Glomerular endothelial cell (primary cell): ENCODE measurements at places on chromosomes 6 and 20. TPM values are rescaled to one million over a fixed set of nuclear protein-coding genes. Genes with fewer than 3 reads are reported as not detected.
A peak's percentile ranks its signal among the peaks of the same experiment; 100 is the strongest.

DNA sequence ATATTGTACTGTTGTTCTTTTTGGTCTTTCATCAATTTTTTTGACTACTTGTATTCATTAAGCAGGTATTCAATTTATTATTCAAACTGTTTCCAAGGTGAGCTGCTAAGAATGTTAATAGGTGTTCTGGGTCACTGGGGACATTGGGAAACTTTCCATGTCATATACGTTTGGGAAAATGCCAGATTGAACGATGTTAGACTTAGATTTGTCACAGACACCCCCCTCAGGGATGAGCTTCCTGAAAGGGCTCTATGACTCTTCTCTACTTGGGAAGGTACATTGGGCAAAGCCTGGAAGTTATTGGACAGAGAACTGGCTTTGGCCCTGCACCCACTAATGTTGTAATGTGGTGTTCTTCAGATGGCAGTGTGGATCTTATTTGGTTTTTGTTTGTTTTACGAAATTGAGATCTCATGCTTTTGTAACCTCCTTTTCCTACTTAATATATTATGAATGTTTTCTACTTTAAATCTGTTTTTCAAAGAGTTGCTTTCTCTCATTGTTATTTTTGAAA is 42.1 kb downstream of the PLCB4 start:
- no peak for DNase-seq

DNA sequence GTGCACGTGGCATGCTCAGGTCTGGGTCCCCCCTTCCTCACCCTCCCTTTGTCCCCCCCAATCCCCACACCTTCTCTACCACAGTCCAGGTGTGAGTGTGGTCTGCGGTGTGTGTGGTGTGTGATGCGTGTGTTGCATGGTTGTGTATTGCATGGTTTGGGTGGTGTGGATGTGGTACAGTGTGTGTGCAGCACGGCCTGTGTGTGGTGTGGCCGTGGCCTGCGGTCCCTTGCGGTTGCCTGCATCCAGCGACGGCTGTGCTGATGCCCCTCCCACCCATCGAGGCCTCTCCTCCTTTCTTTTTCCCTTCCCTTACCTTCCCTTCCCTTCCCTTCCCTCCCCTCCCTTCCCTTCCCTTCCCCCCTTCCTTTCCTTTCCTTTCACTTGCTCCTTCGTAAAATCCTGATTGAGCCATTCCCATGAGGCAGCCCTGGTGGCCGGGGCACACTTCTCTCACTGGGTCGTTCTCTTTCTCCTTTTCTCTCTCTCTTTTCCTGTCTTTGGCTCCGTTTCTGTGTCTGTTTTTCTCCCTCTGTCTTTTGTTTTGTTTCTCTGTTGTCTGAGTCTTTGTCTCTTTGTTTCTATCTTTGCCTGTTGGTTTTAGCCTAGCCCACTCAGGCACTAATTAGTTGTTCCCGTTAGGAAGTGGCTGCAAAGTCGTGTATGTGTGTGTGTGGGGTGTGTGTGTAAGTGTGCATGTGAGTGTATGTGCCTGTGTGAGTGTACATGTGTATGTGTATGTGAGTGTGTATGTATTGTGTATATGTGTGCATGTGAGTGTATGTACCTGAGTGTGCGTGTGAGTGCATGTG is 65.7 kb downstream of the SRC start:
- DNase-seq = no peak

DNA sequence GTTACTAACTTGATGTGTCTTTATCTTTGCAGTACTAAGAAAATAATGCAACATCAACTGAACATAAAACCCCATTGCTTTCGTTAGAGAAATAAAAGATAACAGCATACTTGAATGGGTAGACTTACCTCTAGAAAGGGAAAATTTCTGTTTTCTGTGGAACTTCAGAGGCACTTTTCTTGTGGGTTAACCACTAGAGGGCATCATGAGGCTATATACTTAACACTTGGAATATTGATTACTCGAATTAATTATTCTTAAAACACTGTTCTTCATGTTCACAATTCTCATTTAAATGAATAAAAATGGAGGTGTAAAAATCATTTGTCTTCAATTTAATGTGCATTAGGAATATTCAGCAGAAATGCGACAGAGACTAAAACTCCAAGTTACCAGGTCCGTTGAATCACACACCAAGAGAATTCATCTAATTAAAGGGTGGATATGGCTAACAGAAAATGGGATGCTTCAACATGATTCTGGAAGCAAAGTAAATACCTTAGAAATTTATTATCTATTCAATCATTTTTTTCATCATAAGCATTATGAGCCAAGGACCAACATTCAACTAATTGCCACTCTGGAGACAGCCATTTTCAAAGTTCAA is 330.8 kb upstream of the PREP start:
- DNase-seq = peak; percentile 12

DNA sequence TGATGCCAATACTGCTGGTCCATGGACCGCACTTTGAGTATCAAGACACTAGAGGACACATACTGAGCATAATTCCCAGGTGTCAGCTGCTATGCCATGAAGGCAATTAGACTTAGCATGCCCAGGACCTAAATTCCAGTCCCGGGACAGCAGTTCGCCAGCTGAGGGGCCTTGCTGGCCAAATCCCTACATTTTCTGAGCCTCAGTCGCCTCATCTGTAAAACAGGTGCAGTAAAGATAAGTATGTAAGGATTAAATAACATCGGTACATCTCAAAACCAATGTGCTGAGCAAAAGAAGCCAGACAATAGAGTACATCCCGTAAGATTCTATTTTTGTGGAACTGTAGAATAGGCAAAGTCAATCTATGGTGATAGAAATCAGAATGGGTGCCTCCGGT is 1.0 kb downstream of the BFSP1 start:
- DNase-seq = no peak

- no peak for DNase-seq
These were observed 106.2 kb downstream of the FARS2 start for GRCh38 chr6:5367510-5367909.

- DNase-seq = no peak
These were observed 218.2 kb downstream of the C6orf118 start for GRCh38 chr6:165091121-165091785.

GRCh38 chr6:105646391-105646867 is 243.5 kb upstream of the PREP start:
- no peak for DNase-seq

- DNase-seq = no peak
These were observed 2.8 kb downstream of the CITED2 start for GRCh38 chr6:139371421-139372203.

DNA sequence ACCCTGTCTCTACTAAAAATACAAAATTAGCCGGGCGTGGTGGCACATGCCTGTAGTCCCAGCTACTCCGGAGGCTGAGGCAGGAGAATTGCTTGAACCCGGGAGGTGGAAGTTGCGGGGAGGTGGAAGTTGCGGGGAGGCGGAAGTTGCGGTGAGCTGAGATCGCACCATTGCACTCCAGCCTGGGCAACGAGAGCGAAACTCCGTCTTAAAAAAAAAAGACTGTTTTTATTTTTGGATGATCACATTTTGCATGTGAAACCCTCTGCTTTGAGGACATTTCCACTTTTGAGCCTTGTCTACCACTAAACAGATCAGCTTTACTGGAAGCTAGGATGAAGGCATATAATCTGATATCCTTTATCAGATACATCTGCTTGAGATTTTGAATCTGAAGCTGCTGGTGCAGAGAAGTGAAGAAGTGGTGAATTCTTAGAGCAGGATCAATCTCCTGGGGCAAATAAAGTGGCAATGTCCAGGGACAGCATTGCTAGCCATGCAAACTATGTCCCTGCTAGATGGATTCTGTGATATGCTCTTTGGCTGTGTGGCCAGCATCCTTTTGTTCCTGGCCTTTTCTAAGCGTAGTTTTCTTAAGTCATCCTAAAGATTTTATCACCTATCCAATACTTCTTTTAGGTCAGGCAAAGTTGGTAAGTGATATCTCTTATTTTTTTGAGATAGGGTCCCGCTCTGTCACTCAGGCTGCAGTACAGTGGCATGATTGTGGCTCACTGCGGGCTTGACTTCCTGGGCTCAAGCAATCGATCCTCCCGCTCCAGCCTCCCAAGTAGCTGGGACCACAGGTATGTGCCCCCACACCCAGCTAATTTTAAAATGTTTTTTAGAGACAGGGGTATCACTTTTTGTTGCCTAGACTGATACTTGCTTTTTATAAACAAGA is 23.3 kb downstream of the RBL1 start:
- DNase-seq = no peak

HCK gene
- not detected in 2 replicates for total RNA-seq
